ENCODE measurements at places on chromosomes 3 and 15.

DNA sequence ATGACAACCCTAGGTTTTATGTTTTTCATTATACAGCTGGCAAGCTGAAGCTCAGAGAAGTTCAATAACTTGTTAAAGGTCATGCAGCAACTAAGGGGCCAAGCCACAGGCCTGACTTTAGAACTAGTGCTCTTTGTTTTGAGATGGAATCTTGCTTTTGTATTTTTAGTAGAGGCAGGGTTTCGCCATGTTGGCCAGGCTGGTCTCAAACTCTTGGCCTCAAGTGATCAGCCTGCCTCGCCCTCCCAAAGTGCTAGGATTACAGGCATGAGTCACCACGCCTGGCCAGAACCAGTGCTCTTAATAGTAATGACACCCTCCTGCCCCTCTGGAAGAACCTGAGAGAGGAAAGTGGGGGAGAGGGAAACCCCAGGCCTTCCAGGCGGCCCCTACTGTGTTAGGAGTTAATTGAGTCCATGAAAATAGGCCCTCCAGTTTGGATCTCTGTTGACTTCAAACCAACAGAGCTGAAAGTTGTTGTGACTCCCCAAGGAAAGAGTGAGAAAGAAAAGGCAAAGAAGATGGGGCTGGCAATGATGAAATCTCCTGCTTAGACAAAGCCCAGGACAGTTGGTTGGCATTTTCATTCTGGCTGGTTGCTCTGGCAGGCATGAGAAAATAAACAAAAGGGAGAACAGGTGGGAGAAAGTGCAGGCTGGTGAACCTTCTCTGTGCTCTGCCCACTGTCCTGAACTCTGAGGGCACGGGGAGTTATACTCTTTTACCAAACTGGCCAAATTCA, 3.6 kb upstream of the PRRT3 start:
- no peak for DNase-seq

DNA sequence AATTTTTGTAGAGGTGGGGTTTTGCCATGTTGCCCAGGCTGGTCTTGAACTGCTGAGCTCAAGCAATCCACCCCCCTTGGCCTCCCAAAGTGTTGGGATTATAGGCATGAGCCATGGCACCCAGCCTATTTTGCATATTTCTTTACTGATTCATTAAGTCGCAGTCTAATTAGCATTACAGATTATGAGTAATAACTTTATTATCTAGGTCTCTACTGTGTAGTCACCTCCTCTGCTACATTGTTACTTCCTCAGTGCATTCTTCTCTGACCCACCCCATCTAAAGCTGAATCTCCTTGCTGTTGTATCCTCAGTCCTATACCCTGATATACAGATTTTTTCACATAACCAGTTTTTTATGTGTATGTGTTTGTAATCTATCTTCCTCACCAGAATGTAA, 61.7 kb downstream of the TFDP2 start:
- DNase-seq: no peak

GRCh38 chr3:123520656-123521055, 64.2 kb downstream of the HACD2 start:
- DNase-seq: no peak

DNA sequence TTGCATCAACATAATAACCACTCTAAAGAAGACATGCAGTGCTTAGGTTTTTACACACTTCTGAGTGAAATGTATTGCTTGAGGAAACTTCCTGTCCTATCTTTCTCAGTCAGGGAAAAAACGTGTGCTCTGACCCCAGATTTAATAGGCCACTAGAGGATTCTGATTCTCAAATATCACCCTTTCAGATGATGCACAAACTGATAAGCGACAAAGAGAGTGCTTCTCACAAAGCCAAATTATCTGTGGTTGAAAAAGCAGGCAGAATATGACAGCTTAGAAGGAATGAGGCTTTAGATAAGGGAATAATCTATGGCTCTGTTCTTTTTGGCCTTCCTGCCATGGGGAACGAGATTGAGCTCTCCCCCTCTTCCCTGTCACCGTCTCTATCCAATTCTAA, 583.4 kb upstream of the SGO1 start:
- DNase-seq: no peak

- DNase-seq: no peak
Observed at GRCh38 chr15:40386480-40386879, 4.0 kb downstream of the KNSTRN start.

- no peak for DNase-seq
Observed at GRCh38 chr3:23303601-23304217, 100.6 kb downstream of the UBE2E2 start.

- DNase-seq: no peak
Observed at GRCh38 chr15:77495838-77496596, 75.3 kb downstream of the HMG20A start.

- peak; percentile 93 for DNase-seq
Observed at GRCh38 chr3:149339931-149340309, 6.5 kb upstream of the TM4SF18 start.
